Kasumi-1 (cell line): ENCODE measurements at places on chromosomes 1 and 21.

DNA sequence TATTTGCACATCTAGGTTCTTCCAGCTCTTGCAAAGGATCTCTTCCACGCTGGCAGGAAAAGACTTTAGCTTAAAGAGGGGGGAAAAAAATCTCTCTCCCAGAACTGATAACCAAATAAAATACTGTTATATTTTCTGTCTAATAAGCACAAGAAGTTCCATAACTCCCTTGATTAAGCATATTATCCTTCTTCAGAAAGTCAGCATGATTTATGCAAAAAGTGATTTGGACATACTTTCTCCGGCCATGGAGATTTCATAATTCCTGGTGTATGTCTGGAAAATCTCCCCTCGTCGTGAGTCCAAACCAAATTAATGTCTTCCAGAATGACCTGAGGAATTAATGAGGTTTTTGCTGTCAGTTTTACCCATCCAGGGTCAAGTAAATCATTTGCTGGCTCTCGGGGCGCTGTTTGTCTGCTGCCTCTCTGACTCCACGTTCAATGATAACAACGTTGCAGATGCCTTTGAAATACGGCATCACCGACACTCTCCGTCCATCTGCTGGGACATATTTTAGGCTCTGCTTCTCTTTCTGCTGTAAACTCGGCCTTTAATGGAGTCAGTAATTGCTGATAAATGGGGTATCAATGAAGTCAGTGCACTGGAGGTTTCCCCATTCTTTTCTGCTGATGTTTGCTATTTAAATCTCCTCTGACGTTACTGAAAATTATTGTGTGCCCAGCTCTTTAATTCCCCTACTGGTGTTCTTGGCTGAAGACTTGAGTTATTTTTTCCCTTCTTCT is 112.9 kb downstream of the HLX start:
- DNase-seq: no peak

DNA sequence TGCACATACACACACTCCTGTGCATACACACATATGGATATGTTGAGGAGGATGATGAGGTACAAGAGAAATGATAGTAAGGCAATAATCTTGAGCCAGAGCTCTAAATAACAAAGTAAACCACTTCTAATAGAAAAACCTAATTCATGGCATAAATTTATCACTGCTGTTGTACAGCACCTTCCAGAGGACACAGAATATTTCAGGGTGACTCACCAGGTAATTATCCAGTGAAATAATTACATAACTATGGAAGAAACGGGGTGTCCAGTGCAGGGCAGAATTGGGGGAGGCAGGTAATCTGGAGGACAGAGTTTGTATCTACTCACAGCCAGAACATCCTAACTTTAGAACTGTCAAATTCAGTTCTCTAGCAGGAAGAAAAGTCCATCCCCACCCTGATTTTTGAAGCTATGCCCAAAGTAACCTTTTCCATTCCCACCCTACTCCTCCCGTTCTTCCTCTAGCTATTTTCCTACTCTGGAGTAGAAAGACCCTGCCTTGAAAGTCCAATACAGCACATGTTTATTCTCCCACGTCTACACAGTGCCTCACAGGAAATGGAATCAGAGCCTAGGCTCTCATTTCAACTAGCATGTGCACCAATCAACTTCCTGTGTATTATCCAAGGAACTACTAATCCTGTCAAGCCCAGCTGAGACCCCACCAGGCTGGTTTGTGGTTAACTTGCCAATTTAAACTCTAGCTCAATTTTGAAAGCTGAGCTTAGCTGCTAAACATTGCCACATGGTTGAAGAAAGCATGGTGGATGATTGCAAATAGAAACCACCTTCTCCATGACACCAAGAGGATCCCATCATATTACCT is 96.6 kb downstream of the PTPN14 start:
- DNase-seq: peak; percentile 86

DNA sequence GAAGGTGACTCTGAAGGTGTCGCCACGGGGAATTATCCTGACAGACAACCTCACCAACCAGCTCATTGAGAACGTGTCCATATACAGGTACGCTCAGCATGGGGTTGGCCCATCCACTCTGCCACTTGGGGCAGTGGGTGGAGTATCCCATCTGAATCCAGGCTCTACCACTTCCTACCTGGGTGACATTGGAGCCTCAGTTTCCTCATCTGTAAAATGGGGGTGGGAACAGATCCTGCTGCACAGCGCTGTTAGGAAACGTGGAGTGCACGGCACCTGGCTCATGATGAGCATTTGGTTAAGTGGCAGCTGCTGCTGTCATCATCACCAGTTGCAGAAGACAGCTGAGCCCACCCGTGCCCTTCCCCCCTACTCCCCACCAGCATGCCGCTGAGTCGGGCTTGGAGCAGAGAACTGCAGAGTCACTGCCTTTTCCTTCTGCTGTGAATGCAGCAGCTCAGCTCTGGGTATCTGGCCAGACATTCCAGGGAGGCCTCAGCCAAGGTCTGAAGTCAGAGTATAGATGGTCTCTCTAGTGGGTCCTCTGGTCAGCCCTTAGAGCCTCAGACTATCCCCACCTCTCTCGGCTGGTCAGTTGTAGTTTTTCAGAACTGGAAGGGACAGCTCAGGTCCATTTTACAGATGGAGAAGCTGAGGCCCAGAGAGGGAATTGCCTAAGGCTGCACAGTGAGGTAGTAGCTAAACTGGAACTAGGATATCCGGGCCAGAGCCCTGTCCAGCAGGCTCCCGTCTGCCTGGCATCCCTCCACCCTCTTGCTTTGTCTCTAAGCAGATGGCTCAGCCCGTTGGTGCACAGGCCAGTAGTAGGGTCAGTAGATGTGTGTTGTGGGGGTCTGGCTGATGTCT is 11.7 kb downstream of the LDLRAP1 start:
- no peak for DNase-seq

DNA sequence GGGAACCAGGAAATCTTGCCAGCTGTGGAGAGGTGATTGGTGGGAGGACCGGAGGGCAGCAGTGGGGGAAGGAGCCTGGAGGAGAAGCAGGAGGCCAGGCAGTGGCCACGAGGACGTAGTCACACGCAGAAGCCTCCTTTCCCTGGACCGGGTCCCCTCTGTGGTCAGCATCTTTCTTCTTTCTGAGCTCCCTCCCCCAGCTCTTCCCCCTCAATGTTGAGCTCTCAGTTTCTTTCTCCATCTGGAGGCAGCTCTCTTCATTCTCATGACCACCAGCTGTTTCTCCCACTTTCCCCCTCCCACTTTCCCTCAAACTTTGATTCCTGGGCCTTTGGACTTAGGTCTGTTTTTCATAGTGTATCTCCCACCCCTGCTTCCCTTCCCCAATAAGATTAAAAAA is 18.3 kb downstream of the KIRREL1 start:
- no peak for DNase-seq

DNA sequence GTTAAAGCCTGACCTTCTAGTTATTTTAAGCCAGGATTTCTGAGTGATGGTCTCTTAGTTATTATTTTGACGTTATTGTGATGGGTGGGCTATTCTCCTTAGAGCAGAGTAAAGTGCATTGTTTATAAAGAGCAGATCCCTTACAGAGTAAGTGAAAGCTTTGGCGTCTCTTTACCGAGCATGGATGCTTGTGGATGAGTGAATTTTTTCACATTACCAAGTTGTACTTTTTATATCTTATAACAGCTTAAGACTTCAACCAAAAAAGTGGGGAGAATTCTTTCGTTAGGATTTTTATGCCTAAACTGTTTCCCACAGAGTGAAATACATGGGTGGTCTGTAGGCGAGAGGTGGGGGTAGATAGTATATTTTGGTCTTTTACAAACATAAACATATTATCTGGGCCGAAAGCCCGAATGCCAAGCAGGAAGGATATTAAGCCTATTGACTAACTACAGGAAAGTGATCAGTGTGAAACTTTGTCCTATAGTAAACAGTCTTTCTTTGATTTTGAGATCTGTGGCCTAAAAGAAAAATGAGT is 279.1 kb upstream of the C1orf105 start:
- no peak for DNase-seq

DNA sequence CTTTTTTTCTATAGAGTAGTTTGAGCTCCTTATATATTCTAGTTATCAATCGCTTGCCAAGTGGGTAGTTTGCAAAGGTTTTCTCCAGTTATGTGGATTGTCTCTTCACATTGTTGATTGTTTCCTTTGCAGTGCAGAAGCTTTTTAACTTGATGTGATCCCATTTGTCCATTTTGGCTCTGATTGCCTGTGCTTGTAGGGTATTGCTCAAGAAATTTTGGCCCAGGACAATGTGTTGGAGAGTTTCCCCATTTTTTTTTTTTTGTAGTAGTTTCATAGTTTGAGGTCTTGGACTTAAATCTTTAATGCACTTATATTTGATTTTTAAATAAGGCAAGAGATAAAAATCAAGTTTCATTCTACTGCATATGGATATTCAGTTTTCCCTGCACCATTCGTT is 774.8 kb upstream of the ADAMTS5 start:
- DNase-seq: no peak

GRCh38 chr21:37204580-37204979 is 62.6 kb downstream of the VPS26C start:
- no peak for DNase-seq

DNA sequence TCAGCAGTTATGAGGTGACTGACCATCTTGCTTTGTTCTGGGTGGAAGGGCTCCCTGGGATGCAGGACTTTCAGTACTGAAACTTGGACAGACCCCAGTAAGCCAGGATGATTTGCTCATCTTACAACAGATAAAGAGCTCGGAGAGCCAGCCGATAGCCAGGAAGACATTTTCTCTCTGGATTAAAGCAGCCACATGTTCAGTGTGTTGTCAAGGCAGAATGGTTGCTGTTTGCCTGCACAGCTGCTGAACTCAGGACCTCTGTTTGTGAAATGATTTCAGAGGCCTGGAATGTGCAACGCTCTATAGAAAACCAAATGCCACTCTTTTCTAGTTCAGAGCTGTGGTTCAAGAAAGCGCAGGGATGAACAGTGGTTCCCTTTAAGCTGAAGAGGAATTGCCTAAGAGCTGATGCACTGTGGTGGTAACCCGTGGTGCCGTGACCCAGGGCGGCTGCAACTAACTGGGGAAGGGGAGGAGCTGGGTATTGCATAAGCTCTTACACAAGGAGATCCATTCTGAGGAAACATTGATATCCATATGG is 40.7 kb downstream of the CASQ2 start:
- peak; percentile 40 for DNase-seq

GRCh38 chr1:64956010-64956640 is 10.2 kb downstream of the JAK1 start:
- no peak for DNase-seq

GRCh38 chr1:44713321-44713781 is 17.6 kb downstream of the RNU5D-1 start:
- peak; percentile 63 for DNase-seq

- no peak for DNase-seq
Observed at GRCh38 chr21:43034826-43035225, 40.8 kb downstream of the CBS start.

DNA sequence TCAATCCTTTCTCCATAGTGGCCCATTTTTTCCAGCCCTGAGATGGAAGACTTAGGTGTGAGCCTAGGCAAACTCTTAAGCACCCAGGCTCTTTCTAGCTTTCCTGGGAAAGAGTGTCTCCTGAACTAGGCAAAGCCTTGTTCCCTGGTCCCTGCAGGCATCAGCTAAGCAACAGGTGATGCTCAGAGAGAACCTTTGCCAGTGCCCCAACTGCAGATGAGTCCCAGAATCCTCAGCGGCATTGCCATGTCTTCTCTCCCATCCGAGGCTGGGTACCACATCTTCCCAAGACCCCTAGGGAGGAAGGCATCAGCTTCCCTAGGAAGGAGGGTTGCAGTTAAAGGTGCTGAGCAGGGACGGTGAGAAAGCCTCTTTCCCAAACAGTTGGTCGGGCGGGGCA is 8.2 kb upstream of the VSIG8 start:
- no peak for DNase-seq

- no peak for DNase-seq
Observed at GRCh38 chr1:245715970-245716369, 561.2 kb downstream of the KIF26B start.

DNA sequence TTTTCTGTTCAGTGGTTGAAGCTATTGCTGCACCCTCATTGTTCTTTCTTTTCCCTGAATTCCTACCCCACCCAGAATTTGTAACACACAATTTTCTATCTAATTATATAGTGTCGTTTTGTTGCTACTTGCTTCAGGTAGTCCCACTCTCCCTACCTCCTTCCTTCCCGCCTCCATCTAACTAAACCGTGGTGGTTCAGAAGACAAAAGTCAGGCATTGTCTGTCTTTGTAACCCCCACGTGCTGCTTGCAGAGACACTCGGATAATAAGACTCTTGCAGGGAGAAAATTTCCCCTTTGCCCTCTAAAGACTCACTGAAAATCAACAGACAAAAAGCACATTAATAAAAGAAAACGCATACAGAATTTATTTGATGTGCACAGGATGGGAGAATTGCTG is 46.2 kb upstream of the BTG3 start:
- no peak for DNase-seq

DNA sequence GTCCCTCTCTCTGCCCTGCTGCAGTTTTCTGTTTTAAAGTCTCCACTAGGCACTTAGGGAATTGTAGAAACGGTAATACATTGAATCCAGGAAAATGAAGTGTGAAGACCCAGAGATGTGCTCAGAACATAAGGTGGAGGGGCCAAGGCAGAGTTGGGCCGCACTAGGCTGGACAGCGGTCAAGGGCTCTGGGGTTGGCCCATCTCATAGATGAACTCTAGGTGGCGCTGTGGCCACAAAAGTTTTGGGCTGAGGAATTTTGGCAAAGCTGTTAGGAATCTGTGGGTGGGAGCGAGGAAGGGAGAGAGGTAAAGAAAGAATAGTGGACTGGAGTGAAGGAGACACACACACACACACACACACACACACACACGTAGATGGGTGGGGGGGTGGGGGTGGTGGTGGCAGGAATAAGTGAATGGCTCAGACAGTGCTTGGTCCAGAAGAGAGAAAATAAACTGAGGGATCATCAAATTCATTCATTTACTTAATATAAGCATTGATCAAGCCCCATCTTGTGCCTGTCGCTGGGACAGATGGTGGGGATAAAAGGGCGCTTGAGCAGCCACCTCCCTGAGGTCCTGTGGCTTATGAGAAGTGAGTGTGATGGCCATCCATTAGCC is 258.5 kb downstream of the TRABD2B start:
- DNase-seq: no peak

- DNase-seq: no peak
Observed at GRCh38 chr1:7471836-7472235, 299.3 kb upstream of the VAMP3 start.

DNA sequence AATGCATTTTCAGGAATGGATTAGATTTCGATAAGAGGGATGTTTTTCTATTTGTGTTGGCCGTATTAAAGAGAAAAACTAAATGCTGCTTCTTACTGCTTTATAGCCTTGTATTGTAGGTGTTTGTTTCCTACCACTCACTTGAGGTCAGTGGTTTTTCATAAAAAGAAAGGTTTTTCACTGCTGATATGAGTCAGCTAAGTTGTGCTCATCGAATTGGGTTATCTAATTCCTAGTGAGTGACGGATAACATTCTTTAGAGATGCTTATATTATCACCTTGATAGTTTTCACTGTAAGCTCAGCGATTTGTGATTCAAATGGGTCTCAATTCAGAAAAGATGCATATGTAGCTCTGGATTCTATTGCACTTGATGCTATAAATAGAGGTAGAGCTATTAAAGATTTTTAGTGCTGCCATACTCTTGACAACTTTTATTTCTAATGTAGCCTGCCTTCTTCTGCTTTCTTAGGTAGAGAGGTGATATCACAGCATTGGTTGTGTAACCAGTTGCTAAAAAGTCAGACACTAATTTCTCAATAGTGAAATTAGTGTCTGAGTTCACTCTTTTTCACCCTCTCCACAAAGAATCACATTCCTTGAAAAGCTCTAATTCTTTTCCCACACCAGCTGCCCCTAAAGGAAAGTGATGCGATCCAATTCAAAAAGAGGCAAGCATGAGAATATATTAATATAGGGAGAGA is 180.0 kb downstream of the RASAL2 start:
- DNase-seq: no peak
